ENCODE measurements at places on chromosomes 2 and 18. TPM values are rescaled to one million over a fixed set of nuclear protein-coding genes. Genes with fewer than 3 reads are reported as not detected.

DNA sequence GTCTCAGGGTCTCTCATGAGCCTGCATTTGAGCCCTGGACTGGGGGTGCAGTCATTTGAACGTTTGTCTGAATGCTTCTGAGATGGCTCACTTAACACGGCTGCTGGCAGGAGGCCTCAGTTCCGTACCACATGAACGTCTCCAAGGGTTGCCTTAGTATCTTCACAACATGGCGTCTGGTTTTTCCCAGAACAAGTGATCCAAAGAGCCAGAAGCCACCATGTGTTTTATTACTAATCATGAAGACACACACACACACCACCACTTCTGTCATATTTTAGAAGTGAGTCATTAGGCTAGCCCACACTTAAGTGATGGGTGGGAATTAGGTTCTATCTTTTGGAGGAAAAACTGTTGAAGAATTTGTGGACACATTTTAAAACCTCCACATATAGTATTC, 15.0 kb upstream of the MYO1B start:
- no peak for DNase-seq

GRCh38 chr2:172387361-172387760, 40.0 kb upstream of the ITGA6 start:
- DNase-seq = no peak

DNA sequence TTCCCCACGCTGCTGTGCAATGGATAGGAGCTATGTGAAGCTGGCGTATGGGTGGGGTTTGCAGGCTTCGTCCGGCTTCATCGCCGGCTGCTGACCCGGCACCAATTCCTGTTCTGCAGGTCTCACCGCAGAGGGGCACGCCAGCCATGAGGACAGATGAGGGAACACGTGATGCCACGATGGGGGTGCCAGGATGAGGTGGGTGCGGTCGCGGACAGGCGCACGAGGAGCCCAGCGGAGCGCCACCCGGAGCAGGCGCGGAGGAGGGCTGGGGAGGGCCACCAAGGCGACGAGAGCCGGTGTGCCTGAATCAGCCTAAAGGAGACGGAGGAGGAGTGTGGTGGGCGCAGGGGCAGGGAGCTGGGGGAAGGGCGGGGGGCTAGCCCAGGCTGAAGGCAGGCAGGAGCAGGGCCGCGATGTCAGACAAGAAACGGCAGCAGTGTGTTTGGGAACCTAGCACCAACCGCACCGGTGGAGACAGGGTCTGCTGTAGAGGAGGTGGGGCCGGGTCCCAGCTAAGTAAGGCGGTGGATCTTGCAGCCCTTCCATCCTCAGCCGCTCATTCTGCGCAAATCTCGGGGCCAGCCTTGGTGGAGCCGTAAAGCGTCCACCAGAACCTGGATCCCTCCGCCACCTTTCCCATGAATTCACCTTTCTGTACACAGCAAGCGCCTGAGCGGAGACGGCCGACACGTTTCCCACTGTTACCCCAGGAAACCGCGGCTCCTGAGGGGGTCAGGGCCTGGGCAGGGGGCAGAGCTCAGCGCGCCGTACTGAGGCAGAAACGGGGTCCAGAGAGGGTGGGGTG, 17.0 kb upstream of the CD8A start:
- peak; percentile 72 for DNase-seq

GRCh38 chr2:71005271-71006202, 10.9 kb upstream of the TEX261 start:
- DNase-seq = no peak

SATB2 gene
- 20.8 TPM for total RNA-seq

AQP12A gene
- total RNA-seq = not detected
